Uterus (tissue), 4 donors: ENCODE measurements at places on chromosomes 1 and 21.

- DNase-seq = no peak
These were observed 107.5 kb downstream of the GDAP2 start for GRCh38 chr1:117821774-117822482.

DNA sequence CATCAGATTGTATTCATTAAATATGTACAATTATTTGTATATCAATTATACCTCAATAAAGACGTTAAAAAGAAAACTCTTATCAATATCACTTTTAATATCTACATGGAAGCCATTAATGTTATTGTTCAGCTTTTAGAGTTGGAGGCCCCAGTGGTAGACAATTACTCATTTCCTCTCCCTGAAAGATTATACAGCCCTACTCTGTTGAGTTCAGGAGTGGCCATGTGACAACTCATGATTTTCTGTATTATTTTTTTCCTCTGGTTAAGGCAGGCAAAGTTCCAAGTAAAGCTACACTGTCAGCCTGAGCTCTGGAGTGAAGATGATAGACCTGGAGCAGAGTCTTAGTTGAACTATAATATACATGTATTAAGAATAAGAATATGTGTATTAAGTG lies 247.9 kb upstream of the B3GALT2 start:
- no peak for DNase-seq

DNA sequence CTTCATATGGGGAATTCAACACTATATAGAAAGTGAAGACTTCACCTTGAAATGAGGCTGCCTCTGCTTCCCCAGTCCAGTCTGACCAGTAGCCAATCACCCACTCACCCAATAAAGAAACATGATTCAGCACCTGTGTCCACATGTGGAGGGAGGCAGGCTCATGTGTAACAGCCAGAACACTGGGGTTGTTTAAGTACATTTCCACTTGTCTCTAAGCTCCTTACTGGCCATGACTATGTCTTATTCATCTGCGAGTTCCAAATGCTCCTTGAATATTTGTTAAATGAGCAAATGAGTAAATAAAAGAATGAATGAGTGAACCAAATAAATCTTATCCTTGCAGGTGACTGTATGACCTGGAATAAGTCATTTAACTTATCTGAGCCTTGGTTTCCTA lies 100.1 kb downstream of the BRINP2 start:
- no peak for DNase-seq

GRCh38 chr1:153678519-153679336 lies at the start of gene NPR1:
Gene NPR1 (plus strand): TSS chr1:153678688. CDS start chr1:153679109, 421 bp downstream.
- DNase-seq = peak; percentile 69

DNA sequence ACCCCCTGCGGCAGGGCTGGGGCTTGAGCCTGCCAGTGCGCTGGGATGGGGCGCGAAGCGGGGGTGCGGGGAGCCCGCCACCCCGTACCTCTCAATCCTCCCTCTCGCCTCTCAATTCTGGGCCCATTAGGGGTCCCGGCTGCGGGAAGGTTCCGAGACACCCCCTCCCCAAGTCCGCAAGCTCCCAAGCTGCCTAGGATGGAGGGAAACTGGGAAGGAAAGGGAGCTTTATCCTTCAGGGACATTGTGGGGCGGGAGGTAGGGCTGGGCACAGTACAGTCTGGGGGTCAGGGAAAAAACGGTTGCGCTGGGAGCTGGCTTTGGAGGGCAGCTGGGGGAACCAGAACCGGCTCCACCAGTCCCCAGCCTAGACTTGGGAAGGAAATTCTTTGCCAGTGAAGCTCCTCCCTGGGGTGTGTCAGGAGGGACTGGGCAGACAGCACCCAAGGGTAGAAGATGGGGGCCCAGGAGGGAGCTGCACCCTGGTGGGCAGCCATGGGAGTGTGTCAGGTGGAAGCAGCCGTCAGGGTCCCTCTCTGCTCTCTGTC lies 904 bp downstream of the GJB3 start:
- DNase-seq = no peak

GRCh38 chr1:86942042-86942441 lies 27.6 kb downstream of the HS2ST1 start:
- DNase-seq = no peak

GRCh38 chr1:57590978-57591377 lies 167.1 kb upstream of the DAB1 start:
- DNase-seq = no peak

GRCh38 chr1:192706936-192707335 lies 71.0 kb downstream of the RGS13 start:
- no peak for DNase-seq

- no peak for DNase-seq
These were observed 44.8 kb downstream of the URB1 start for GRCh38 chr21:32347977-32348376.

GRCh38 chr21:27515676-27516075 lies 548.8 kb upstream of the ADAMTS5 start:
- no peak for DNase-seq

GRCh38 chr1:149995927-149996326 lies 14.6 kb downstream of the OTUD7B start:
- no peak for DNase-seq

DNA sequence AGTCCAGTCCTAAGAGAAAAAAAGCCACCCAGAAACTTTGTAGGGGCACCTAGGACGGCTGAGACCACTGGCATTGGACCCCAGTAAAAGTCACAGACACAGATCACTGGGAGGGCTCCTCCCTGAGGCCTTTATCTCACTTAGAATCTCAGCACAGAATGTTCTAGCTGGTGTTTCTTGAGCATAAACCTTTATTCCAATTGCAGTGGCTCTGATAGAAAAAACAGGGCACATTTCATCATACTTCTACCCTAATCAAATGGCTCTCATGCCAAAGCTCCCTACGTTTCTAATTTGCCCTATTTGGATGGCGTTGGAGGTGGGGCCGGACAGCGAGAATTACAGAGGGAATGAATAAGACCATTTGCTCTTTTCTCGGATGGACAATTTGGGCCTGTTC lies 53.8 kb downstream of the NGF start:
- no peak for DNase-seq

DNA sequence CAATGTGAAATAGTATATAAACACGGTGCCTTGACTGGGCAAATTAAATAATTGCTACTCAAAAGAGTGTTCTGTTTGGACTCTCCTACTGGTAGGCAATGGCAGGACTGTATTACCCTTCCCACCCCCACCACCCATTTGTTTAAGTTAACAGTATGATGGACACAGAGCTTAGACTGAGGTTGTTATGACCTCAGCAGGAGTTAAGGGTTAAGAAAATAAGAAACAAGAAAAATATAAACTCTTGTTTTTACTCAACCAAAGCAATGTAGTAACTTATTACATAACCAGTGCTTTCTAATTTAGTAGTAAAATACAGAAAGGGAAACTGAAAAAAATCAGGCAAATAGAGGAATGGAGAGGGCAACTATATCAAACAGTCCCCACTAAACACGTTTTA lies 19.9 kb upstream of the SERPINC1 start:
- no peak for DNase-seq

GRCh38 chr1:68107771-68108170 lies 57.3 kb upstream of the DIRAS3 start:
- no peak for DNase-seq
